COR-L47 (cell line): ENCODE measurements at places on chromosomes 11 and 22.
A peak's percentile ranks its signal among the peaks of the same experiment; 100 is the strongest.

DNA sequence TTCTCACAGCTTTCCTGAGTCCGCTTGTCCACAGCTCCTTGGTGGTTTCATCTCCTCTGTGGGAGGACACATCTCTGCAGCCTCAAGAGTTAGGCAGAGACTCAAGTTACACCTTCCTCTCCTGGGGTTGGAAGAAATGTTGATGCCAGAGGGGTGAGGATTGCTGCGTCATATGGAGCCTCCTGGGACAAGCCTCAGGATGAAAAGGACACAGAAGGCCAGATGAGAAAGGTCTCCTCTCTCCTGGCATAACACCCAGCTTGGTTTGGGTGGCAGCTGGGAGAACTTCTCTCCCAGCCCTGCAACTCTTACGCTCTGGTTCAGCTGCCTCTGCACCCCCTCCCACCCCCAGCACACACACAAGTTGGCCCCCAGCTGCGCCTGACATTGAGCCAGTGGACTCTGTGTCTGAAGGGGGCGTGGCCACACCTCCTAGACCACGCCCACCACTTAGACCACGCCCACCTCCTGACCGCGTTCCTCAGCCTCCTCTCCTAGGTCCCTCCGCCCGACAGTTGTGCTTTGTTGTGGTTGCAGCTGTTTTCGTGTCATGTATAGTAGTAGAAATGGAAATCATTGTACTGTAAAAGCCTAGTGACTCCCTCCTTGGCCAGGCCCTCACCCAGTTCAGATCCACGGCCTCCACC is 11.7 kb downstream of the RASD2 start:
- DNase-seq: no peak

DNA sequence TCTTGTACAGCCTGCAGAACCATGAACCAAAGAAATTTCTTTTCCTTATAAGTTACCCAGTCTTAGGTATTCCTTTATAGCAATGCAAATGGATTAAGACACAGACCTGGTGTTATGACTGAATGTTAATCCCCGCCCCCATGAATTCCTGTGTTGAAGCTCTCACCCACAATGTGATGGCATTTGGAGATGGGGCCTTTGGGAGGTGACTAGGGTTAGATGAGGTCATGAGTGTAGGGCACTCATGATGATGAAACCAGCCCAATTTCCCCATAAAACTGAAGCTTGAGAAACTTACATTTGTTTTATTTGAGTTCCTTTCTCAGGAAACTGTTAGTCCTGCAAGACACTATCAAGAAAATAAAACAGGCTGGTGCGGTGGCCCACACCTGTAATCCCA is 115.8 kb upstream of the THY1 start:
- no peak for DNase-seq

- no peak for DNase-seq
Measured at GRCh38 chr22:30238661-30239487, 7.7 kb downstream of the LIF start.

DNA sequence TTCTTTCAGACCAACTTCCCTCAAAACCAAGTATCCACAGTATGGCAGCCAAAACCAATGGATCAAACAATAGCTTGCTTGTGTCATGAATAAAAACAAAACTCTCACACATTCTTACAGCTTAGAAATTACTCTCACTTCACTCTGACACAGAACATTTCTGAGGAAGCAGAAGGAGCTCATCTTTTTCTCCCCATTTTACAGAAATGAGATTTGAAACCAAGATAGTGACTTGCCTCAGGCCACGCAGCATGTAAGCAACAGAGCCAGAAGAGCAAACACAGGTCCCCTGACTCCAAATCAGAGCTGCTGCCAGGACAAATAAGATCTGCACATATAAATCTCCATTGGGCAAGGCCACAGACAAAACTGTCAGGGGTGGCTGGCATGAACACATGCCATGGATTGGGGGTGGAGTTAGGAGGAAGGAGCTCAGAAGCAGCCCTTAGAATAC is 64.8 kb downstream of the RAB30 start:
- peak; percentile 8 for DNase-seq

DNA sequence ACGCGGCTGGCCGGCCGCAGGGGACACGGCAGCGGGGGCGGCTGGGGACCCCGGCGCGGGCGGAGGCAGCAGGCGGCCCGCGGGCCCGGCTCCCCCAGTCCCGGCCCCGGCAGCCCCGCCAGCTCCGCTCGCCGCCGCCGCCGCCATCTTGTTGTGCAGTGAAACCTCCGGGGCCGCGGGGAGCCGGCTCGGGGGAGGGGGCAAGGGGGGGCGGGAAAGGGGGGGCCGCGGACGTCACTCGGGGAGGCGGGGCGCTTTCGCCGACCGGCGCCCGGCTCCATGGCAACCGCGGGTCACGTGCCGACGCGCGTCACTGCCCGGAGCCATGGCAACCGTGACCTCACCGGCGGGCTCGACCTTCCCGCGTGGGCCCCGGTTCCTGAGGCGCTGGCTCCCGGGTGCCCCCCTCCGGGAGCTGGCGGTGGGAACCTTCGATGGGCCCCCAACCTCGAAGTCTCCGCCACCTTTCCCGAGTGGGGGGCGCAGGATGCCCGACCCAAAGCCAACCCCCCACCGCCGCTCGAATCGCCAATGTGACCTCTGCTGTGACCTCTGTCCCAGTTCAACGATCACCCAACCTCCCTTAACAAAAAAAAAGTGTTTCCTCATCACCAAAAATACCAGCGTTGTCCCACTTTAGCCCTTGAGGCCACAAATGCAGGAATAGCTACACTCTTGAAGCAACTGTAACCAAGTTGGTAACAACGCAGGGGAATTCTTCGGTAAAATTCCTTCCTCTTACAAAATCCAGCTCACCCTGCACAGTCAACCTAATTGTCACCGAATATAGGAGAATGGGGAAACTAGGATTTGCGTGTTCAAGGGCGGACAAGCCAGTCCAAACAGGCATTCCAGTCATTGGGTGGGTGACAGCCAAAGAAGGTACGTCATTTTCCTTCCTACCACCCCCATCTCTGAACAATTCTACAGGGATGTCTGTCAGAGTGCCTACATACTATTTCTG is at the start of gene SIK3:
TSS of gene SIK3 (minus strand) at position 160 of the 964 bp plus-strand sequence. CDS start at position 147, 13 bp downstream.
- DNase-seq: peak; percentile 96

GRCh38 chr11:127118811-127119210 is 118.2 kb upstream of the KIRREL3 start:
- no peak for DNase-seq

DNA sequence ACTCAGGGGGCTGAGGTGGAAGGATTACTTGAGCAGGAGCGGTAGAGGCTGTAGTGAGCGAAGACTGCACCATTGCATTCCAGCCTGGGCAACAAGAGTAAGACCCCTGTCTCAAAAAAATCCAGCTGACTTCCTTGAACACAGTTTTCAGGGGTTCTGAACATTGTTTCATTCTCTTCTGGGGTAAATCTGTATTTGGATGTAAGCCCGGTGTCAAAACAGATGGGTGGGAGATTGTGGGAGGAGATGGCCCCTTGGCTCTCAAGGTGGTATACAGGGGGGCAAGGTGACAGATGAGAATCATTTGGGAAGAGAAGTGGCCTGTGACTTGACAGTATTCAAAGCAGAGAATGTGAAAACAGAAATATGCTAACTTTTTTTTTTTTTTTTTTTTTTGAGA is 4.8 kb downstream of the ESAM start:
- no peak for DNase-seq

DNA sequence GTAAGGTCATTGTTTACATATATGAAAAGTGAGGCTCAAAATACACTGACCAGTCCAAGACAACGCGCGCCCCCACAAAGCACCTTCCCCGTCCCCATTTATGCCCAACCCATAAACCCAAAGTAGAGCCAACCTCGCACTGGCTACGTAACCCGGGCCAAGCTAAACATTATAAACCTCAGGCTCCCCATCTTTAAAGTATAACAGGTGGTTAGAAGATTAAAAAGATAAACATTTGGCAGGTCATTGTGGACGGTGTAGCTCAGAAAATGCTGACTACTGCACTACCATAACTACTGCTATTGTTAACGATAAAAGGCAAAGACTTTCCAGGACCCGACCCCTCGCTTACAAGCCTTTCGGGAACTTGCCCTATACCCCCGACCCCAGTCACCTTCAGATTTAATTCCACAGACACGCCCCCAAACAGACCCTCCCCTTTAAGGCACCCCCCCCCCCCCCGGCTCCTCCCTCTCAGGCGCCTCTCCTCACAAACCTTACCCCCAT is 470 bp downstream of the NUMA1 start:
- DNase-seq: no peak

- no peak for DNase-seq
Measured at GRCh38 chr22:46353483-46354105, 18.1 kb downstream of the TRMU start.

DNA sequence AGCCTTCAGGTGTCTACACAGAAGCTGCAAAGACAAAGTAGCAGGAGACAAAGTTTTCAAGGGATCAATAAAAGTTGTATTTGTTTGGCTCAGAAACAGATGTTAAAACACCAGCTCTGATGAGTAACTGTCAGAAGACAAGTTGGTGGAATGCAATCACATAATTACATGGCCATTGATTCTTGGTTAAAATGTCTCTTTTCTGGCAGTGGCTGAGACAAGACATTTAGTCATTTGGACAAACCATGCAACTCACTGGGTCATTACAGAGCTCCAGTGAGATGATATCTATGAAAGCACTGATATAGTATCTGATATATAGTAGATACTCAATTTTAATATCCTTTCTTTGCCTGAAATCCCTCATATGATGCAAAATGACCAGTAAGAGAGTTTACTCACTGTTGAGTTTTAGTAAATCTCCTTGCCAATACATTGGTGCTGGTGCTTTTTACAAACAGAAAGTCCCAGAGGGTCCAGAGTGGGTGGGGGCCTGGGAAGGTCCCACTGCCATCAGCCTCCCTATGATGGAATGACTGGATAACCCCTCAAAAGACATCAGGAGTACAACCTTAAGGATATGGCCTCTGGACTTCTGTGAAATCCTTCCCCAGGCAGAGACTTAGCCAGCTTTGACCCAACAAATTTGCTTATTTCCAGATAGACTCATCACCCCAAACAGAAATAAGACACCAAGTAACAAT is 95.0 kb downstream of the SLC1A2 start:
- DNase-seq: no peak

DNA sequence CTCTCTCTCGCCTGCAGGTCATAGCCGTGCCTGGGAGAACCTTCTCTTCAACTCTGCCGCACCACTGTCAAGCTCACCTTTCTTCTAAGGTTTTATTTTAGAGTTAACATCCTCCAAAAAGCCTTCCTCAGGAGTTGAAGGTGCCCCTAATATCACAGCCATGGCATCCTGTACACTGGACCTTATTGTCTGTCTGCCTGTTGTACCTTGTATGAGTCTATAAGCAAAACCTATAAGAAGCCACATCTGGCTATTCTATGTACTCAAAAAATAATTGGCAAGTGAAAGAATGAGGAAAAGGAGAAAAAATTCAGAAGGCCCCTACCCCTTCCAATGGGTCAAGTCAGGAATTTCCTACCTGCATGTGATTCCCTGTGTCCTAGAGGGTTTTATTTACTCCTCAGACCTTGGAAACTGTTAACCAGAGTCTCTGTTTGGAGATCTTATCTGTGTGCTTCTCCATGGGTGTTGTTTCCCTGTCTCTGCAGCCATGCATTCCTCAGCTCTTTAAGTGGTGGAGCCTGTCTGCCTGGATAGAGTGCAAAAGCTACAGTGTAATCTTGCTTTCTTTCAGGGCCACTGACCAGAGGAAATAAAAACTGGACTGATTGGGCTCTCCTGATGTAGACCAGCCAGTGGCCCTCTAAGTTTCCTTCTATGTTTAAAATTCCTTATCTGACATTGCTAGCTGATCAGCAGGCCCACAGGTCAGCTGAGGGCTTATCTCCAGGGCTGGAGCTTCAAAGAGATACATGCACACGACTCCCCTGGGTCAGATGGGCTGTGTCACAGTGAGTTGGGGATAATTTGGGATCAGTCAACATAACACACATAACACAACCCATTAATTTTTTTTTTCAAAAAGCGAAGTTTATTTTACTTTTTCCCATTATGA is 37.6 kb upstream of the TMEM135 start:
- no peak for DNase-seq

DNA sequence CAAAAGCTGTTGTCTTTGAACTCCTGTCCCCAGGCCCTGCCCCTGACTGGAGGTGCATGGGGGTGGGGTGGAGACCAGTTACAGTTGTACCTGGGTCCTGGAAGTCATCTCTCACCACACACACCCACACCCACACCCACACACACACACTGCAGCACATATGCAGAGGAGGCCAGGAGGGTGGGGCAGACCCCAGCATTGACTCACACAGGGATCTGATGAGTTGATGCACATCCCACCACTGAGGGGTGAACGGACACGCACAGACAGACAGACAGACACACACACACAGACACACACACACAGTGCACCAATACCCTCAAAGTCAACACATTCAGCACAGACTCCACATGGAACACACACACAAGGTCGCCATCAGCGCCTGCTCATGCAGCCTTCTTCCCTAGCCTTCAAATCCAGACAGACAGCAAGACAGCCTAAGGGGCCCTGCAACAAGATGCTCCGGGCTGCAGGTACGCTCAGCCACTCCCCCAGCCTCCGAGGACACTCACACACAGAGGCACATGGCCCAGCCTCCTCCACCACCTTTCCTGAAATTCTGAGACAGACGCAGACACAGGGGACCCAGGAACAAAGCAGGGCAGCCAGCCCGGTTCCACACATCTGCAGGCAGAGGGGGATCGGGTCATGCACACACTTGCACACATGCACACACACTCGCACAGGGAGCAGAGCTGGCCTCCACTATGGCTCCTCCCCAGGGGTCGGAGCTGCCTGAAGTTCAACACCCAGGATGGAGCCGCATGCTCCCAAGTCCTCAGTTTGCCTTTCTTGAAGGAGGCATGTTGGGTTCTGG is 26.5 kb downstream of the SYT7 start:
- DNase-seq: no peak
